PC-9 (cell line): ENCODE measurements at places on chromosomes 3 and 15. TPM values are rescaled to one million over a fixed set of nuclear protein-coding genes. Genes with fewer than 3 reads are reported as not detected.
A peak's percentile ranks its signal among the peaks of the same experiment; 100 is the strongest.

GOLGA8G gene
- total RNA-seq: not detected in 2 replicates

PRKCD gene
- total RNA-seq: 30.1 and 34.3 TPM in 2 replicates

ADAMTSL3 gene
- total RNA-seq: 3.2 and 5.0 TPM in 2 replicates

ZPLD1 gene
- not detected in 2 replicates for total RNA-seq

ALPK3 gene
- total RNA-seq: 4.6 and 8.1 TPM in 2 replicates

SLC28A1 gene
- total RNA-seq: 0.70 and 1.2 TPM in 2 replicates

KCNH8 gene
- total RNA-seq: 0.58 and 0.63 TPM in 2 replicates

DNA sequence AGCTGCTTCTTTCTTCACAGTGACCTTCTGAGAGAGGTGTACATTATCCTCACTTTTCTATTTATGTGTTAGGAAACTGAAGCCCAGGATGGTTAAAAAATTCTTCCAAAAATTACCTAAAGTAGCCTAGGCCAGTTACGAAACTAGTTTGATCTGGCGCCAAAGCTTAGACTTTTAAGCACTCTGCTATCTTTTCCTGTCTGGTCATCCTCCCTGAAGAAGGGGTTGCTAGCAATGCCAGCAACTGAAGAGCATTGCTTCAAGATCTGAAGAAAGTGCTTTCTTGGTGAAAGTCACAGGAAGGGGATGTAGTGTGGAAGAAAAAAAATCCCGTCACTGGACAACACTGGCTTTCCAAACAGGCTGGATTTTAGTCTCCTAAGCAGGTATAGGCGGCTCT is 618.8 kb upstream of the GRM7 start:
- DNase-seq: no peak

DNA sequence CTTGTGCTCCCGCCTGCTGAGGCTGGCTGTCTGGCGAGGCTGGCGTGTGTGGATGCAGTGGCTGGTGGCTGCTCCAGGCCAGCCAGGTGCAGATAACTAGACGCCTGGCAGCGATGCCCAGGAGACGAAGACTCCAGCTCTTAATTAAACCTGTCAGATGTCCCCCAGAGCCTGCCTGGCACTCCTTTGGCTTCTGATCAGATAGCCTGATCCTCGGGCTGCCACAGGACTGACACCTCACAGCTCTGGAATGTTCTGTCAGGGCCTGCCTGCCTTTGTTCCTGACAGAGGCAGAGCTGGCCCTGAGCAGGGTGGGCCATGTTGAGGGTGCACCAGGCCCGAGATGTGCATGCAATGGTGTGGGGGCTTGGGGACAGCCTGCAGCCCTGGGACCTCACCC is 36.5 kb downstream of the PLXNA1 start:
- DNase-seq: peak; percentile 56

DNA sequence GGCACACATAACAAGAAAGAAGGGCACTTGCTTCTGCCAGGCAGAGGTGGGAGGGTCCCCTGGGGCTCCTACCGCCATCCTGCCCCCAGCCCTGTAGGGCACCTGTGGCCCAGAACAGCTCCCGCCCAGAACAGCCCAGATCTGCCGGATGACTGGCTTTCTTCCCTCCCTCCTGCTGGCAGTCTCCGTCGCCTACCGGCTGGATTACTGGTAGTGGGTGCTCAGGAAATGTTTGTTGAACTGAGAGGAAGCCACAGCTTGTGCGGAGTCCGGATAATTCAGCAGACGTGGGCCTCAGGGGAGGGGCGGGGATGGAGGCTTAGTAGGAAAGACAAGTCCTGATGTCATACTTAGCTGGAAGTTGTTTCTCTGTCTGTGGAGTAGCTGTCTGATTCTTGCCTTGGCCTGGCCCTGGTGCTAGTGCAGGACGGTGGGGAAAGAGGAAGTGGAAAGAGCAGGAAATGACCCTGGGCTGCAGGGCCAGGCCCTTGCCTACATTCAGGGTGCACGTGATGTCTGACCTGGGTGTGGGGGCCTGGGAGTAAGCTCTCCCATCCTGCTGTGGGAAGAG is 6.7 kb downstream of the CCDC9B start:
- no peak for DNase-seq

DNA sequence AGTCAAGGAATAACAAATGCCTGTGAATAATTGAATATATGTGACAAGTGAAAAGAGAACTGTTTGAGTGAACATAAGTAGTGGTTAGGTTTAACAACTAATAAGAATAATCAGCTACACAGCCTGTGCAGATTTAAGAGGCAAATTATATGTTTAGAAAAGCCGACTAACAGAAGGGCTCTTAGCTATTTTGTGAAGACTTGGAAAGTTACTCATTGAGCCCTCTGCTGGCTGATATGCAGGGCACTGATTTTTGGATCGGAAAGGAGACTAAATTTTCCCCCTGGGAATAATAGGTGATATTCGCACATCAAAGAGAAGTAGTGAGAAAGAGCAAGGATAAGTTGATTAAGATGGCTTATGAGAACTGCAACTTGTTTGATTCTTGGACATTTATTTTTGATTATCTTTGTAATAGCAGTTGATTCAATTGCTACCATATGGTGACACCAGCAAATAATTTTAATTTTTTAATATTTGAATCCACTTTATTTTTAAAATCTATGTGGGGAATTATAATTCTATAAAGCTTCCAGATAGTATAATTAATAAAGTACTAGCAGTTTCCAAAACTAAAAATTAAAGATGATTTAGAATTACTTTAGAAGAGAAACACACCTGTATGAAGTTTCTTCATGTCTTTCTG is 156.2 kb downstream of the NLGN1 start:
- DNase-seq: no peak

GRCh38 chr3:128274837-128275236 is 121.6 kb downstream of the EEFSEC start:
- DNase-seq: peak; percentile 99

GRCh38 chr15:74830868-74831267 is 4.4 kb downstream of the CPLX3 start:
- DNase-seq: no peak

GRCh38 chr15:22974745-22975144 is 5.4 kb downstream of the CYFIP1 start:
- DNase-seq: no peak

DNA sequence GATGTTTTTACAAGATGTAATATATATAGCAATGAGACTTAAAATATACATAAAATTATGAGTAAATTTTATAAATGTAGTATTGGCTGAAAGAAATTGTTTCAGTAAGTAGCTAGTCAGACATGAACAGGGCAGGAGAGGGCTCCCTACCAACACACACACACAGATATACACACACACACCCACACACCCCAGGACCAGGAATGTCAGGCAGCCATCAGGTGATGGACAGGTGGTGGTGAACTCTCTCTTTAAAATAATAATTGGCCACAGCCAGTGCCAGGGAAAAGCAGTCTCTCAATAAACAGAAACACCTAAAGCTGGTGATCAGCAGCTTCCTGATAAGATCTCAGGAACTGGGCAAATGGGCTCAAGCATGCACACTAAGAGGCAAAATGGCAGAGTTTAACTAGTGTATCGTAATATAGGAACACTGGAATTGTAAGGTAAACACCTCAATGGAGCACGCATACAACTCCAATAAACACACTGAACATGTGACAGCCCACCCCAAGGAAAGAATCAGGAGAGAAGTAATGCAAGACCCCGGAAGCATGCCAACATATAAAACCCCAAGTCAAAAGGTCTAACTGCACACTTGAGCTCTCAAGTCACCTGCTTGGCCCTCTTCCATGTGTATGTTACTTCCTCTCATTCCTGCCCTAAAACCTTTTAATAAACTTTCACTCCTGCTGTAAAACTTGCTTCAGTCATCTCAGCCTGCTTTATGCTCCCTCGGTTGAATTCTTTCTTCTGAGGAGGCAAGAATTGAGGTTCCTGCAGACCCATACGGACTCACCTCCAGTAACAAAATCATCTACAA is 1034.1 kb upstream of the SEMA6D start:
- no peak for DNase-seq

DNA sequence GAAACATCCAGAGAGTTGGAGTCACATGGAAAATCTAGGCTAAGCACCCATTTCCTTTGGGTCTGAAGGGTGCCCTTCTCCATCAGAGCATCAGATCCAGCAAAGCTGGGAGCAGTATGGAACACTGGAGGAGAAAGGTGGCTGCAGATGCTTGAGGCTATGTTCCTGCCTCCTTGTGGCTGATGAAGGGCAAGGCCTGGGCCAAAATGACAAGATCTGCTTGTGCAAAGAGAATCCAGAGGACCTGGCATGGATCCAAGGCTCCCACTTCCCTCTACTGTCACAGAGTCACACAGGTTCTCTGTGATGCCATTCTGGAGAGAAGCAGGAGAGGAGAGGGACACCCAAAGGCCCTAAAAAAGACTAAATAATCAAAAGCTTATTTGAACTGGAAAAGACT is 9.2 kb upstream of the ATP8B4 start:
- no peak for DNase-seq

DNA sequence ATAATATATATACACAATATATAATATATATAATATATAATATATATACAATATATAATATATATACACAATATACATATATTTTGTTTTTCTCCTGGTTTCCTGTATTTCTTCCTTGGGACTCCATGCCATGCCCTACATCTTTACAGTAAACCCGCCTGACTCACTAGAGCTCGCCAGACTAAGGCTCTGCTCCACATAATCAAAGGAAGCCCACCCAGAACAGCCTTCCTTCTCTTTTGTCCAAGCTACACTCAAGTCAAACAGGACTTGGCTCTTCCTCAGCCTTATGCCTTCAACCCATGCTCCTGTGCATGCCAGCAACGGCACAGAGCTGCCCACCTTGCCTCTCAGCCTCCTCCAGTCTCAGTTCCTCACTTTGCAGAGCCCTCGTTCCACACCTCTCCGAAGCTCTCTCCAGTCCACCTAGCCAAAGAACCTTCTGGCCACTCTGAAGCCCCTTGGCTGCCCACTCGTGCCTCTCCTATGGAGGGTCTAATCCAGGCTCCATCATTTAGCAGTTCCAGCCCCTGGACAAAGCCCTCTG is 109.1 kb downstream of the RFTN1 start:
- DNase-seq: no peak

DNA sequence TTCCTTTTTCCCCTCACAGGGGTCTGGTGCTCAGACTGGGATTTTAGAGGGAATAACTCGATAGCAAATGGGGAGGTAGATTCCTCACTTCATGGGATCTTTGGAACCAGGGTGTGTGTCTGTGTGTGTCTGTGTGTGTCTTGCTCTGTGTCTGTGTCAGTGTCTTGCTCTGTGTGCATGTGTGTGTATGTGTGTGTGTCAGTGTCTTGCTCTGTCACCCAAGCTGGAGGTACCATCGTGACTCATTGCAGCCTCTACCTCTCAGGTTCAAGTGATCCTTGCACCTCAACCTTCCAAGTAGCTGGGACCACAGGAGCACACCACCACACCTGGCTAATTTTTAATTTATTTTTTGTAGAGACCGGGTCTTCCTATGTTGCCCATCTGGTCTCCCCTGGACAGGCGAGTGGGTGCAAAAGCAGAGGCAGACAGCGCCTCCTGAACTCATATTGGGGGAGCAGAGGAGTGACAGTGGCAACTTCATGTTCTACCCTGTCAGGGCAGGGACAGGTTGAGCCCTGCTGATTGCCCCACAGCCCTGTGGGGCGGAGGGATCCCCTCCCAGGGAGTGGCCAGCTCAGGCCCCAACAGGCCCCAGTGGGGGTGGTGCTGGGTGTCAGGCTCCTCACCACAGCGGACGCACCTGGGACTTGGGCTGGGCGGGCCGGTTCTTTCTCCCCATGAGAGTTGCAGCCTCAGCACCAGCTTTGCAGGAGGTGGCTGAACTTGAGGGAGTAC is 10.4 kb upstream of the SEMA4B start:
- DNase-seq: no peak

DNA sequence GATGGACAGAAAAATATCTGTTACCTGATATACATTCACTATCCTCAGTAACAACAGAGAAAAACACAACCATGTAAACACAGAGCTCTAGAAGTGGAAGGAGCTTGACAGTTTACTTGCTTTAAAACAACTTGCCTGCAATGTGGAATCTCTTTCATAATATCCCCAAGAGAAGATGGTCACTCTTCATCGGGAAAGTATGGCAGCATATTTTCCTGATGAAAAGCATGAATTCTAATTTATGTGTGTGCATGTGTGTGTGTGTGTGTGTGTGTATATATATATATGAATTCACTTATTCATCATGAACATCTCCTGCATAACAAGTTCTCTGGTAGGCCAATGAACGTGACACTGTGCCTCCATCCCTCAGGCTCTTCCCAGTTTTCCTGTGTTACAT is 81.2 kb downstream of the EFL1 start:
- DNase-seq: no peak

- DNase-seq: no peak
These were observed 272.4 kb upstream of the COL8A1 start for GRCh38 chr3:99365979-99366378.

GRCh38 chr3:42264399-42265058 is 1.5 kb downstream of the CCK start:
- peak; percentile 42 for DNase-seq
